ENCODE measurements at places on chromosomes 6 and 20.
A peak's percentile ranks its signal among the peaks of the same experiment; 100 is the strongest.

- peak; percentile 19 for DNase-seq
Observed at GRCh38 chr6:107823047-107823557, 1.0 kb downstream of the SCML4 start.

DNA sequence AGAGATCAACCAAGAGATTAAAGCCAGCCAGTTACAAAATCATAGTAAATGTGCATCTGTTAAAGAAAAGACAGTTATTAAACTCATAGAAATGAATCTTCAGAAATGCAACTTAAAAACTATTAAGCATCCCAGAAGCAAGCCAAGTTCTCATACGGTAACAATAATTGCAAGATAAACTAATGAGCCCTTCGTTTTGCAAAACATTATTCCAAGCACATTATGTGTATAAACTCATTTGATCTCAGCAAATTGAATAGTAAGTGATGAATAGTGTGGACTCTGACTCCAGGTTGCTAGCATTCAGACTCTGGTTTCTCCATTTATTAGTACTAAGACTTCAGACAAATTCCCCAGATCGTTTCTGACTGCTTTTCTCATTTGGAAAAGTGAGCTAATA lies 85.2 kb downstream of the SNAP25 start:
- DNase-seq: no peak

DNA sequence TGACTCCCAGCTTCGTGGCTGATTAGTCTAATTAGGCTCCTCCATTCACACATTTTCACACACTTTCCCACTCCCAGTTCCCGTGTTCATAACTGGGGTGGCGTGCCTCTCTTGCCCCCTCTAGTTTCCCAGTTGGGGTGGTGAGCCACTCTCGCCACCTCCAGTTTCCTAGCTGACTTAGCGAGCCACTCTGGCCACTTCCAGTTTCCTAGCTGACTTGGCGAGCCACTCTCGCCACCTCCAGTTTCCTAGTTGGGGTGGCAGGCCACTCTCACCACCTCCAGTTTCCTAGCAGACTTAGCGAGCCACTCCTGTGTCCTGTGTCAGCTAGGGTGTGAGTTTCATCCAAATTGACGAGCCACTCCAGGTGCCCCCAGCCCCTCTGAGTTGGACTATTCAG lies 7.4 kb upstream of the GMPR start:
- no peak for DNase-seq

- DNase-seq: no peak
Observed at GRCh38 chr20:1119524-1119923, 1.1 kb downstream of the PSMF1 start.

GRCh38 chr6:157054531-157054979 lies 268.8 kb downstream of the TMEM242 start:
- peak; percentile 51 for DNase-seq

- DNase-seq: no peak
Observed at GRCh38 chr6:2641044-2641725, 109.5 kb downstream of the MYLK4 start.

GRCh38 chr6:33865478-33866077 lies 61.8 kb upstream of the MLN start:
- no peak for DNase-seq

DNA sequence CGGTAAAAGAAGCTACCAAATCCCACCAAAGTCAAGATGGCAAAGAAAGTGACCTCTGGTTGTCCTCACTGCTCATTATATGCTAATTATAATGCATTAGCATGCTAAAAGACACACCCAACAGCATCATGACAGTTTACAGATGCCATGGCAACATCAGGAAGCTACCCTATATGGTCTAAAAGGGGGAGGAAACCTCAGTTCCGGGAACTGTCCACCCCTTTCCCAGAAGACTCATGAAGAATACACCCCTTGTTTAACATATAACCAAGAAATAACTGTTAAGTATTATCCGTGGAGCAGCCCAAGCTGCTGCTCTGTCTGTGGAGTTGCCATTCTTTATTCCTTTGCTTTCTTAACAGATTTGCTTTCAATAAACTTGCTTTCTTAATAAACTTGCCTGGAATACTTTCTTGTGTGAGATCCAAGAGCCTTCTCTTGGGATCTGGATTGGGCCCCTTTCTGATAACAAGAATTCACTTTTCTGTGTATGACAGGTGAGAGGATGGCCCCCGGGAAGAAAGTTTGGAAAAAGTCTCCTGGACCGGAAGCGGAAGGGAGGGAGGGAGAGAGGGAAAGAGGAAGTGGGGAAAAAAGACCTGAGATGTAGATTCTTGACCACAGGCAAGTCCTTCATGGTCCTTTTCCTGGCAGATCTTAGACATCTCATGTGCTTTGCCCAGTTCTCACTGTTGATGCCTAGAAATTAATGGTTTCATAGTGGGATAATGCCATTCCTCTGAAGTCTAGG lies 146.7 kb upstream of the ID4 start:
- DNase-seq: no peak

GRCh38 chr20:924639-925038 lies 8.5 kb upstream of the ANGPT4 start:
- no peak for DNase-seq

- peak; percentile 62 for DNase-seq
Observed at GRCh38 chr6:33668914-33669313, 42.6 kb downstream of the UQCC2 start.

- DNase-seq: no peak
Observed at GRCh38 chr6:3398755-3399696, 57.8 kb downstream of the SLC22A23 start.

GRCh38 chr6:158036261-158036660 lies 54.6 kb downstream of the SYNJ2 start:
- no peak for DNase-seq

DNA sequence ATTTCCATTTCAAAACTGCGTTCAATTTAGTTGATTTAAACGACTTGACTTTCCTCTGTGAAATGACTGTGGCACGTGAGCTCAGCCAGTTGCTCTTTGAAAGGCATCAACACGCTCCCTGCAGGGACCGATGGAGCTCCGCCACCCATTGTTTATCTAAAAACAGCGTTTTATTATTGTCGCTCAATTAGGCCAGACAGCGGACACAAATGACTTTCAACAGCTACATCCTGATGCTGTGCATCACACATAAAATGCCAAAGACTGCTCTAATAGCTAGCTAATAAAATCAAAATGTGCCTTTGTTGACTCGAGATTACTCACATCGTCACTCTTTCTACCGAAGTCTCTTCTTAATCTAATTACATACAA lies 332.5 kb downstream of the CD83 start:
- no peak for DNase-seq

Data from GM06990 (cell line).